ENCODE measurements at places on chromosomes 12 and 14.

DNA sequence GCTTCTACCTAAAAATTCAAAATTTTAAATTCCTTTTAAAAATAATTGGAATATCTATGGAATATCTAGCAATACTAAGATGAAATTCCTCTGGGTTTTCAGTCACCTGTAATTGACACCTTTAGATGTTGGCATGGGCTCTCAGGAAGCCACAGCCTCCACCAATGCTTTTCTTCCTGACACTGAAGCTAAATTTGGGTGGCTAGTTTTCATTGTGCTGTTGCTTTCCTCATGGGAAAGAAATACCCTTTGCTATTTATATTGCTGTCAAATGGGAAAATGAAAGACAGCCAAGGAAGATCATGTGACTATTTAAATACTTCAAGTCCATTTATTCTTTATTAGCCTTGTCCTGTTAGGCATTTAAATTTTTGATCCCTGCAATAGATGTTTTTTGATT lies 313.0 kb downstream of the NAV3 start:
- no peak for DNase-seq

DNA sequence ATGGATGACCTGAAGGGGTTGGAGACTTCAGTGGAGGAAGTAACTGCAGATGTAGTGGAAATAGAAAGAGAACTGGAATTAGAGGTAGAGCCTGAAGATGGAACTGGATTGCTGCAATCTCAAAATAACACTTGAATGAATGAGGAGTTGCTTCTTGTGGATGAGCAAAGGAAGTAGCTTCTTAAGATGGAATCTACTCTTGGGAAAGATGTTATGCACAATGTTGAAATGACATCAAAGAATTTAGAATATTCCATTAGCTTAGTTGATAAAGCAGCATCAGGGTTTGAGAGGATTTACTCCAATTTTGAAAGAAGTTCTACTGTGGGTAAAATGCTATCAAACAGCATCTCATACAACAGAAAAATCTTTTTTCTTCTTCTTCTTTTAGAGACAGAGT lies 186.4 kb upstream of the PRKD1 start:
- no peak for DNase-seq

DNA sequence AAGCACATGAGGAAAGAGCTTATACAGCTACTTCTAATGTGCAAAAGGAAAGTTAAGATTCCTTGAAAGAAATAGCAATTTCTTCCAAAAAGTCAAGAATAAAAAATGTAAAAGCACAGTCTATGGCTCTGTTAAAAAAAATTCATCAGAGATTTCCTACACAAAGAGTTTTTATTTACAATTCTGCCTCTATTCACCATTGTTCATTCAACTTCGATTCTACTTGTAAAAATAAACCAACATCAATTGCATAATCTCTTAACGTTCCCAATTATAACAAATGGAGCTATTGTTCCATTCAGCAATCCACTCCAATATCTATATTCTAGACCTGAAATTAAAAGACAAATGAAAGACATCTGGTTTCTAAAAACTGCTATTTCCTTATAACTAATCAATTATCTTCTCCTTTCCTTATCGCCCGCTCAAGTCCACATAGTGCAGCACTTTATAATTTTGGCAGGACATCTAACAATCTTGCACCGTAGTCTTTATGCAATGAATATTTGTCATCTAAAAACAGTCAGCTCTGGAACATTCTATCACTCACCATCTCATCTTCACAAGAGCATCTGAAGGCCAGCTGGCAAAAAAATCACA lies 6.2 kb downstream of the EIF2S3B start:
- DNase-seq: no peak

DNA sequence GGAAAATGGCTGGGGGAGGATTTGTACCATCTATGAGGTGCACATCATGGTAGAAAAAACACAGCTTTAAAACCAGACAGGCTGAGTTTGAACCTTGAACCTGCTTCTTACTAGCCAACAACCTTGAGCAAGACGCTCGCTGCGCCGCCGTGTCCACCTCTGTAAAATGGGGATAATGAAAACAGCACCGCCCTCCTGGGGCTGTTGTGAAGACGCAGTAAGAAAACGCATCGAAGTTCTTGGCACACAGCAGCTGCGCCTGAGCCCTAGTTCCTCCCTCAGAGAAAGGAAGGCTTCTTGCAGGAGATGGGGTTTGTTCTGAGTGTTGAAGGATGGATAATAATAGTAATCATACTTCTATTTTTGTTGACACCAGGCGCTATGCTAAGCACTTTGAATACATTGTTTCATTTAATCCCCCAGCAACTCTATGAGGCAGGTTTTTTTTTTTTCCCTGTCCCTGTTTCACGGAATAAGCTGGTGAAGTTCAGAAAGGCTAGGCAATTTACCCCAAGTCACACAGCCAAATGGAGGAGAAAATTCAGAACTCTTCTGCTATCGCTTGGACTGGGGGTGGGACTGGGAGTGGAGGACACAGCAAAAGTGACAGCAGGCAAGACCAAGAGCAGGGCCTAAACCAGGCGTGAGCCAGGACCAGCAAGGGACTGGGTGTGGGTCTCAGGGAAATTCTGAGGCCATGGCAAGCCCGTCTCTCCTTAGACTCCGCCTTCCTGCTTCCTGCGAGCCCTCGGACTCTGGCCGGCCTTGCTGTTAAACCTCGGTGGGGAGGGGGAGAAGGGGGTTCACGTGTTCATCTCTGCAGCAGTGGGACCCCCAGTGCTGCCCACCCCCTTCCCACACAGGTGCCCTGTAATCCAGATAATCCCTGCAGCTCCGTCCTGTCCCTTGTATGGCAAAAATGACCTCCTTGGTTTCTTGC lies 97.5 kb downstream of the LRRC74A start:
- no peak for DNase-seq

DNA sequence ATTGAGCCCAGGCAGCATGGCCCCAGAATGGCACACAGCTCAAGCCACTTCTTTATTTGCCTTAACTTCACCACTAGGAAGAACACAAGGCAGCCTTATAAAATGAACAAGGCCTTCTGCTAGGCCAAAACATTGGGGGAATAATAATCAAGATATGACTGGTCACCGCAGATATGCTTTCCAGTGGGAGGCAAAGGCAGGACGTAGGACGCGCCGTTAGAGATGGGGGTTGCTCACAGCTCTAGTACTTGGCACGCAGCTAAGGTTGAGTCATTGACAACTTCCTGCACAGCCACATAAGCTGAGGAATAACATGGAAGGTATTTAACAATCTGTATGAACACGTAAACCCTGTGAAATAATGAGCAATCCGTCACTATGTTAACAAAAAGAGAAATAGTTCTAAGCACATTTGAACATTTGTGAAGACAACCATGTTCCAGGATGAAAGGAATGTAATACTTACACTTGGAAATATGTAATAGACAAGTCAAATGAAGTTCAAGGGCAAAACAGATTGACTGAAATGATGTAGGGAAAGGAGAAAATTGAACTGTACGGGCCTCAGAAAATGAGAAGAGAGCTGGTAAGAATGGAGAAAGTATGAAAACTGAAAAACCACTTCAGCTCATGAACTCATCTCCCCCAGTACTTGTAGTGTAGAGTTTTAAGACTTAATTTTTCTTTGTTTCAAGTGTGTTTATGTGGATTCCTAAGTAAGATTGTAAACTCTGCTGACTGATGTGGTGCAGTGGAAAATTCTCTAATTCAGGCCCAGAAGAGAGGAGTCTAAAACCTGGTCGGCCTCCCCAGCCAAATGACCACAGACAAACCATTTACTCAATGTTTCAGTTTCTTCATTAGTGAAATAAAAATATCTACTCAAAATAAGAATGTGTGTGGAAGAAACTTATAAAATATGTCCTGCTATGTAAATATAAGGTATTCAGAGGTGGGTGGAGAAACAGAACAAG lies 59.3 kb upstream of the CCDC91 start:
- DNase-seq: no peak

- no peak for DNase-seq
These were observed 42.8 kb upstream of the TRAF3 start for GRCh38 chr14:102734436-102734835.

DNA sequence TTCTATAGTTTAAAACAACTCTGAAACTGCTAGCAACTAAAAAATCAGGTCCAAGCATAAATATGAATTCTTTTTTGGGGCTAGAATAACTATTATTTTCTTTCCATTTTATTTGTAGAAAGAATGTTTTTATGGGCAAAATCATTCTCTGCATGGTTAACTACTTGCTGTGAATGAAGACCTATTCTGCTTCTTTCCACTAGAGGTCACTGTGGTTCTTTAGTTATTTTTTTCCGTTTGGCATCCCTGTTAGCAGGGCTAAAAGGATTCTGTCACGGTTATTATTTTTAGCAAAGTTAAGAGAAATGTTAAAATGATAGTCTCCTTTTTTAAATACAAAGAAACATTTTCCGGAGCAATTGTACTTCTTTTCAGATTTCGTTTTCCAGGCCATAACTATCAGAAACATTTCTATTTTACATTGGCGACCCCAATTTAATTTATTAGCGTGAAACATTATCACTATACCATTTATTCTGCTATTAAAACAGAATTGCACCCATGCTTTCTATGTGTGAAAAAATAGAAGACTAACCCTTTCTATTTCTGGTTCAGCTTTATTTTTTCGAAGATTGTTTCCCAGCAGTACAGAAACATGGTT lies 404.8 kb downstream of the ATP23 start:
- no peak for DNase-seq

- no peak for DNase-seq
These were observed 34.2 kb downstream of the DAO start for GRCh38 chr12:108914121-108914531.

- no peak for DNase-seq
These were observed 74.6 kb downstream of the FRMD6 start for GRCh38 chr14:51726166-51726899.

DNA sequence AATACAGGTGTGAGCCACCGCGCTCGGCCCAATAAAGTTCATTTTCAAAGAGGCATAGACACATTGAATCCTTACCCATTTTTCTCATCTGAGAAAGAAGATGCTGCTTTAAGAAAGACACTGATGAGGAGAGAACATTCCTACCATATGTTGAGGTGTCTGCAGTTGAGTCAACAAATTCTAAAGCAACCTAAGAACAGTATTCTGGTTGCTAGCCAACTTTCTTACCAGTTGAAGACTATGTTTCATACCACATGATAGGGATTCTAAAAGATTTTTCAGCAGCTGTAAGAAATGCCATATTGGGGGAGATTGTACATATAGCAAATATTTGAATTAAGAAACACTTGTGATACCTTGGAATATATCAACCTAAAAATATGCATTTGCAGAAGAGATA lies 160.1 kb downstream of the SRGAP1 start:
- no peak for DNase-seq

Measured in activated CD4-positive, alpha-beta T cell treated with anti-CD3 and anti-CD28 coated beads, Interleukin-2, amount 50 U/mL, for 1 hour (primary cell).